Right renal pelvis (tissue), 4 donors: ENCODE measurements at places on chromosomes 13 and 19.

DNA sequence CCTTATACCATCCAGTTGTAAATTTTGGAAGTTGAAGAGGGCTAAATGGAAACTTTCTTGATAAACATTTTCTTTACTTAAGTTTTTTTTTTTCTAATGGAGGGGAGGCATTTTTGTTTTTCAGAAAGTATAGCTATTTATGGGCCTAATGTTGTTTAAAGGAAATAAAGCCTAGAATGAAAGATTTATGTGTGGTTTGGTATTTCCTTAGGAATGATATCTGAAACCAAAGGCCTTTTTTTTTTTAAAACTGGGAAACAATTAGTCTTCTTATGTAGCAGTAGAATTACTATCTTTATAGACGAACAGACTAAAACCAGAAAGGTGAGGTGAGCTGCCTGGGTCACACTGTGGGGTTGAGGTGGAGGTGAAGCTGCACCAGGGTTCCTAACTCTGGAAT, 80.1 kb downstream of the ESD start:
- peak; percentile 37 for DNase-seq

DNA sequence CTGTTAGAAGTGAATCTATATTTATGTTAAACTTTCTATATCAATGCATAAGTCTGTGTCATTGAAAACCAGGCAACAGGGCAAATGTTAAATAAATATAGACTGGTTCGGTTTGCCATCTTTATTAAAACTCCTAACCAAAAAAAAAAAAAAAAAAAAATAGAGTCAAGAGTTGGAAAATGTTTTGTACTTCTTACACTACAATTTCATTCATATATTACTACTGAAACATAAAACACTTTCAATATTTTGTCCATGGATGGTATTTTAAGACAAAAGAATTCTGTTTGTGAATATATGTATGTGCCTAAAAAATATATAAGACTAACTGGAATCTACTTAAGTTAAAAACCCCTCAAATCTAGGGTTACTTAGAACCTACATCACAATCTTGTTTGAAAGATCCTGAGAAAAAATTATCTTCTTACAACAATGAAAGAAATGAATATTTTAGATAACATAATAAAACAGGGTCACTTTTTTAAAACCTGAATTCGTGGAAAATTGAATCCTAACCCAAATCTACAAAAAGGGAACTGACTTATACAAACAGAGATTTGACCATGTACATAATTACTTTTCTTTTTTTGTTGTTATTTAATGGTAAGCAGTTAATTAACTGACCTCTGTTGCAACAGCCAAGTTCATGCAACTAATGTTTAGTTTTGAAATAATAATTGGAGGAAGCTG, 5.1 kb downstream of the DACH1 start:
- DNase-seq = no peak

DNA sequence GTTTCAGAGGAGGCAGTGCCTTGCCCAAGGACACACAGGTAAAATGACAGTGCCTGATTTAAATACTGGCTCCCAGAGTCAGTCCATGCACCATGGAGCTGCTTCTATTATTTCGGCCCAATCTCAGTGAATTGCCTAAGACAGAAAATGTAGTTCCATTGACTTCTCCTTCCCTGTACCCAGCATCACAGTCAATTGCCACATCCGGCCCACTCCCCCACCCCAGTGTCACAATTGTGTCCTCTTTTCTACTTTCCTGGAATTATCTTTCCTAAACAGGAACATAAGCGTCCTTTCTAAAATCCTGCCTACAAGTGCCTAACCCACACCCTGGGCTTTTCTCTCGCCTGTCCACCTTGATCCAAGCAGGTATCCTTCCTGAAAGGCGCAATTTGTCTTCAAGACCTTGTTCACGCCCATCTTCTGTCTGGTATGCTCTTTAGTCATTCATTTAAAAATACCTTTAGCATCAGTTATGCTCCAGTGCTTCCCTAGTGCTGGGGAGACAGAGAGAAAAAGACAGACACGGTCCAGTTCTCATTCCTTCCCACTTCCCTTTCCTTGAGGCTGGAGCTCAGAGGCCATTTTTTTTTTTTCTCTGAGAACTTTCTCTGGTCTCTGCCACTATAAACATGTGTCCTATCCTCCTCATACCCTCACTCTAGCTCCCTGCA, 411.4 kb downstream of the LIG4 start:
- peak; percentile 13 for DNase-seq

GRCh38 chr13:112955956-112956355, 13.1 kb upstream of the MCF2L start:
- no peak for DNase-seq

DNA sequence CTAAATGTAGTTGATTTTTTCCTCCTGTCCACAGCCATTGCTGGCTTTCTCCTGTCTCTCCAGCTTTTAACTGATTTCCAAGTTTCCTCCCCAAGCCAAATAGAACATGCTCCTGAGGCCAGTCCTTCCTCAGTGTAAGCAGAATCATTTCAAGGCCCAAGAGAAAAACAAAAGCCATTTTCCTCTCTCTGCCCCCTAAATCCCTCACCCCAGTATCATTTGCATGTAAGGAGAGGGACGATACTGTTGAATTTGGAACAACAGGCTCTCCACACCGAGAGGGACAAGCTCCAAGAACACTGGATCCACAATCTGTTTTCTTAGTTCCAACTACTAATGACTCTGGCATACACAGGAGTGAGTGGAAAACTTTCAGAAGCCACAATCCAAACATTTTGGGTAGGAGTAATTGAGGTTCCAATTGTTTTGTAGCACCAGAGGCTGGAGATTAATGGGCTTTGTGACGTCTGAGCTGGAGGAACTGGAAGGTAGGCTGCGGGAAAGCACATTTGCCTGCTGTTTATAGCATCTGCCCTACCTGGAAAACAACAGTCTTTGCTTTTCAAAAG, 156.8 kb downstream of the FLT1 start:
- no peak for DNase-seq

- DNase-seq = no peak
These were observed 212.2 kb downstream of the NHLRC3 start for GRCh38 chr13:39250440-39250839.

- DNase-seq = no peak
These were observed at the start of gene EPSTI1 for GRCh38 chr13:42991898-42992763. EPSTI1 (minus strand) TSS chr13:42992241; CDS start chr13:42992165, 76 bp downstream.

DNA sequence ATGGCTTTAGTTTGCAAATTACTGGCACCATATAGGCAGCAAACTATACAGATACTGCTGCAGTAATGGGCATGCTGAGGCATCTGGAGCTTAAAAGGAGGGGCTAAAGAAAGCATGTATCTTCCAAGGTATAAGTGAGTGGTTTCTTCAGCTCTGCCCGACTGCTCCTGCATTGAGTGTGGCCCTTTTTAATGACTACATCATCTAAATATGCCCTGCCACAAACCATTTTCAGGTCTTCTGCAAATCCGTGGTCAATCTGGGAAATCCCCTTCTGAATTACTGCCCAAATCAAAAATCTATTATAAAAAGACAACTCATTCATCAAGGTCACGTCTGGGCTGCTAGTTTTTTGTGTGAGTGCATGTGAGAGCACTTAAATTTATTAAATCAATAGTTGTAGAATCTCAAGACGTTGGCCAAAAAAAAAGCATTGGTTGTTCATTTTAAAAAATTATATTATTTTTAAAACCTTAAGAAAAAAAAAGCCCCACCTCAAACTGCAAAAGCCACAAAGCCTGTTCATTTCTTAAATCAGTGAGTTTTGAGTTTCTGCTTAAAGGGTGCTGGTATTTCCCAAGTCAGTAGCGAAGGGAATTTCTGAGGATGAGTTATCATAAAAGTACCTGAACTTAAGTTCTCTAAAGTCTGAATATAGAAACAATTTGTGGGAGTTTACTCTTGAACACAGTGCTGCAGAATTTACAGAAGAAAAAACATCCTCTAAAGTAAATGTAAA, 16.3 kb downstream of the LCP1 start:
- DNase-seq = no peak

GRCh38 chr13:109182777-109183465, 553.5 kb downstream of the MYO16 start:
- DNase-seq = no peak

GRCh38 chr13:60148918-60149317, 14.8 kb downstream of the DIAPH3 start:
- DNase-seq = no peak

GRCh38 chr13:95524264-95524901, 28.1 kb upstream of the CLDN10 start:
- DNase-seq = no peak

DNA sequence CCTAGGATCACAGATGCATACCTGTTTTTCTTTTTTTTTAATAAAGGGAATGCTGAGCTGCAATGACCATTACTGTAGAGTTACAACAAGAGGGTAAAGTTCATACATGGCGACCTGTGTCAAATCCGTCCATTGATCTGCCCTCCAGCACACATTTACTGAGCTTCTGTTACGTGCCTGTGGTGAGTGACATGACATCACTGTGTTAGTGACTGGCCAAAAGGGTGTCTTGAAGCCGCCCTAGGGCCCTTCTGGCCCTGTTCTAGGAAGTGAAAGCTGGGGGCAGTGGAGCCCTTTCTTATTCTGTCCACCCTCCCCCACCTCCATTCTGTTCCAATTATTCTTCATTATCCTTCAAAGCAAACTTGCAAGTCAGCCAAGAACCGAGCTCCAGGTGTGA, 66.3 kb downstream of the ZIC5 start:
- no peak for DNase-seq

DNA sequence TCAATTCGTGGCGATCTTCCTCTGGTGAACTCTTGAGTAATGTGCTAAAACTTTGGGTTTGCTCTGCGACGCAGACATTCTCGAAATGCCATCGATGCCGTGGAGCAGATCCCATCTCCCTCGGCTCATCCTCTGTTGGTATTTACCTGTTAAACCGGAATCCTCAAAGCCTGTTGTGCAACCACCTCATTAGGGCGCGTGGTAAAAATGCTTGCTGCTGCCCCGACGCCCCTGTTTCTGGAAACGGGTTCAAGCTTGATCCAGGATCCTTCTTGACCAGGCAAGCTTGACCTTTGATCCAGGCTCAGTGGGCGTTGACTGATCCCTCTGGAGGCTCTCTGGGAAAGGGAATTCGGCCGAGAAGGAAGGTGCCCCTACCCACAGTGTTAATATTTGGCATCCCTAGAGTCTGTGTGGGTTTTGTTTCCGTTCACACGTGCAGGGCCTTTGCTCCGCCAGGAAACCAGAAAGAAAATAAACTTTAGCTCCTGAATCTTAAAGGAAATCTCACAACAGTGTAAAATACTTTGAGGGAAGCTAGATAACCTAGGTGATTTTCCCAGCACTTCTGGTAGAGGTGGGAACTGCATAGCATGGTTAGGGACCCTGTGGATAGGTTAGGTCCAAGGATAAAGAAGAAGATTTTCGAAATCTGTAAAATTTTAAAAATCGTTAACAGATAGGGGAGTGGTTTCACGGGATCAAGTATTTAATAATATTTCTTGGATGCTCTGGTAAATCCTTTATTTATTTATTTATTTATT, 1.1 kb downstream of the LSM14A start:
- DNase-seq = peak; percentile 36

DNA sequence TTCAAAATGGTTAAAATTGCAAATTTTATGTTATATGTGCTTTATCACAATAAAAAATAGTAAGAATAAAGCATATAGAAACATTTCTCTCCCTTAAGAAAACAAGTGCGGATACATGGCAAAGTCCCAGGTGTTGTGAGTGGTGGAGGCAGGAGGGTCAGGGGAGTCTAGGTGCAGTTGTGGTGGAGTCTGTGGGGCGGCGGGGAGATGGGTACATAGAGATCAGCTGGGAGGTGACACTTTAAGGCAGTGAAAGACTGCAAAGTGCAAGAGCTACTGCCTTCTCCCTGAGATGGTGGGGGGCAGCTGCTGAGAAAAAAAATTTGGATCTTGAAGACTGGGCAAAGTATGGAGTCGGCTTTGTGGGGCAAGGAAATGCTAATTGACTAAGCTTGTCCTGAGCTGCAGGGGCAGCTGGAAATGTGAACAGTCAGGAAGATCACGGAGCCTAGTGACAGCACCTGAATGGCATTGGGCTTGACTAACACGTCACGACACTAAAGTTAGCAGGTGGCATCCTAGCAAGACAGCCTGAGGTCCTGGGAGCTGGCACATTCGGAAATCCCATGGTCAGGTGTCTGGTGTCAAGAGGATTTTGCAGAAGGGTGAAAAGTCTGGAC, 72.9 kb upstream of the IRS2 start:
- DNase-seq = no peak

DNA sequence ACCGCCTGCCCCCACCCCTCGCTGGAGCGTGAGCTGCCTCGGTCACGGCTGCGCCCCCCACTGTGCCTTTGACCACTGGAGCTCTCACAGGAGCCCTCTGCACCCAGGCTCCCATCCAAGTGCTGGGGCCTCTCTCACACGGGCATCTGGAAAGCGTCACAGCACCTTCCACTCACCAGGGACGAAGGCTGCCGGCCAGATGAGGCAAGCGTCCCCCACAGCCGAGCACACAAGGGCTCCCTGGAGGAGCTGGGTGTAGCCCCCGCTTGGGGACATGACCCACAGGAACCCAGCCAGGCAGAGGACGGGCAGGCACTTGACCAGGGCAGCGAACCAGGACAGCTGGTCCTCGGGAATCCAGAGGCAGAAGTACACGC, 560 bp downstream of the TMEM86B start:
- no peak for DNase-seq

- DNase-seq = no peak
These were observed 10.7 kb upstream of the ZNF480 start for GRCh38 chr19:52286256-52286655.

DNA sequence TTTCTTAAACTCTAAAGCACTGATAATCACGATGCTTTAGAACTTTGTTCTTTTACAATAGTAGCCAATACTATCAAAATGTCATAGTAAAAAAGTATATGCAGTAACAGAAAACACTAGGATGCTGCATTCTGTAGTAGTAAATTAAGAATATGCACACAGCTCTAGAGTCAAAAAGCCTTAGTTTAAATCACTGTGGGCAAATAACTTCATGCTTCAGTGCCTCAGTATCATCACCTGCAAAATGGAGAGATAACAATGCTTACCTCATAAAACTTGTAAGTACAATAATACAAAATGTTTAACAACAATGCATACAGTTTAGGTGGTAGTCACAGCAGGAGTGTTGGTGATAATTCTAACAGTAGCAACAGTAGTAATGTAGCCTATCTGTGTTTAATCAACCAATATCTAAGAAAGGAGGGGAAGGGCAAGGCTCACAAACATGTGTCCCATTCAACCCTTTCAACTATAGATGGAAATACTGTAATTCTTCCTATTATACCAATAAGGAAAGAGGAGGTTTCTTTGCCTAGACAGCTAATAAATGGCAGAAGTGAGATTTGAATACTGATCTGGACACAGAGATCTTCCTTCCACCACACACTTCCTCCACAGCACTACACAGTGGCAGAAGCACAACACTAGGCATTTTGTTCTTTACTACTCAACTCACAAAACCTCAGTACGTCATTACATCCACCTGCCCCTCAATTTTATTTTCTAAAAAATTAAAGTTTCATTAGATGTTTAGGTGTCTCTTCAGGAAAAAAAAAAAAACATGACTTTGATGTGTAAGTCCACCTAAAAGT, 4.6 kb downstream of the RBM26 start:
- DNase-seq = no peak

GRCh38 chr19:10718205-10719196, 622 bp downstream of the DNM2 start:
- no peak for DNase-seq

GRCh38 chr19:30908262-30908771, 440.9 kb downstream of the TSHZ3 start:
- DNase-seq = no peak
